Kidney epithelial cell (primary cell): ENCODE measurements at places on chromosomes 1 and 21. TPM values are rescaled to one million over a fixed set of nuclear protein-coding genes. Genes with fewer than 3 reads are reported as not detected.

The PRAMEF2 gene
- total RNA-seq: not detected in 2 replicates

The STXBP3 gene
- 30.3 and 48.2 TPM in 2 replicates for total RNA-seq

The PIGR gene
- not detected in 2 replicates for total RNA-seq

GRCh38 chr1:197806718-197807117, 31.4 kb upstream of the DENND1B start:
- no peak for DNase-seq

DNA sequence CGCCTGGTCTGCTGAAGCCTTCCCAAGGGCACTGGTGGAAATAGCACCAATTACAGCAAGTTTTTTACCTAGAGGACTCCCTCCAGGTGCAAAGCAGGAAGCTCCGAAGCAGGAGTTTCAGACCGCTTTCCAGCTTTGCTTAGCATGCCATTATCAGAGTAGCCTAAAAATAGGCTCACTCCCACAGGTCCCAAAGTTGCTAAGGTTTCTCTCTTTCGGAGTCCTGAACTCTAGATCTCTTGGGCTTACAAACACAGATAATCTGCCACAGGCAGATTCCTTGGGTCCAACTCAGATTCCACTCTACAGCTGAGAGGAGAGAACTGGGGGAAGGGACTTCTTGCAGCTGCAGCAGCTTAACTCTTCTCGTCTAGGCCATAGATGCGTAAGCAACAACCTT, 22.5 kb downstream of the ZMYND12 start:
- no peak for DNase-seq

DNA sequence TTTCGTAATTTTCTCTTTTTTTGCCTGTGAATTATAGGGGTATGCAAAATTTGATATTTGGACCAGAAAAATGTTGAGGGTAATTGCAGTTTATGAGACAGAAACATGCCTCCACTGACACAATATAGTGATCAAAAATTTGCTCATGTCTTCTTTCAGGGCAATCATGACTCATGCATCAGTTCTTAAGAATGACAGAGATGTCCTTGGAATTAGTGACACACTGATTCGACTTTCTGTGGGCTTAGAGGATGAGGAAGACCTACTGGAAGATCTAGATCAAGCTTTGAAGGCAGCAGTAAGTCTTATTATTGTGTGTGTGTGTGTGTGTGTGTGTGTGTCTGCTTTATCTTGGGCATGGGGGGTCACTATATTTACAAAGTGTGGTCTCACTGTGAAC, 27.5 kb downstream of the CTH start:
- DNase-seq: no peak

- no peak for DNase-seq
Observed at GRCh38 chr1:231558708-231559185, 30.3 kb downstream of the TSNAX start.

- DNase-seq: no peak
Observed at GRCh38 chr1:79422726-79423125, 416.2 kb upstream of the ADGRL4 start.

- DNase-seq: no peak
Observed at GRCh38 chr1:18526436-18527275, 45.9 kb downstream of the KLHDC7A start.

DNA sequence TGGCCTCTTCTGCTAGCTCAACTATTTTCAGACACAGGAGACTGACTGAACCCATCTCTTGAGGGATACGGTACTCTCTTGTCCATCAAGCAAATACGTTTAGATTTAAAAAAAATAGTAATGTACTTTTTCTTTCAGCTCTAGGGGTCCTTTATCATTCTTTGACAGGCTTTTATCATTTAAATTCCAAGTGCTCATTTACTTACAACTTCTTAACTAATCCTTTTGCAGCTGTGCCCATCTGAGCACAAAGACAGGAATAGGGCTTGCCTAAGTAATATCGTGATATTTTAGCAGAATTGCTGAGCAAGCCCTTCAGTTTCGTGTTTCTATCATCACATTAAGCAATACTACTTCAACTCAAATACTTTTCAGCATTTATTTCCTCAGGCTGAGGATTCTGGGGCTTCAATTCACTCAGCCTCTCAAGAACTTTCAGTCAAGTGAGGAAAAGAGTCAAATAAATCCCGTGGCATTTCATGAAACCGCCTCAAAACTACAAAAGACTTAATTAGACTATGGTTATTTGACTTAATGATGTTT, 317.6 kb downstream of the BACH1 start:
- DNase-seq: no peak

DNA sequence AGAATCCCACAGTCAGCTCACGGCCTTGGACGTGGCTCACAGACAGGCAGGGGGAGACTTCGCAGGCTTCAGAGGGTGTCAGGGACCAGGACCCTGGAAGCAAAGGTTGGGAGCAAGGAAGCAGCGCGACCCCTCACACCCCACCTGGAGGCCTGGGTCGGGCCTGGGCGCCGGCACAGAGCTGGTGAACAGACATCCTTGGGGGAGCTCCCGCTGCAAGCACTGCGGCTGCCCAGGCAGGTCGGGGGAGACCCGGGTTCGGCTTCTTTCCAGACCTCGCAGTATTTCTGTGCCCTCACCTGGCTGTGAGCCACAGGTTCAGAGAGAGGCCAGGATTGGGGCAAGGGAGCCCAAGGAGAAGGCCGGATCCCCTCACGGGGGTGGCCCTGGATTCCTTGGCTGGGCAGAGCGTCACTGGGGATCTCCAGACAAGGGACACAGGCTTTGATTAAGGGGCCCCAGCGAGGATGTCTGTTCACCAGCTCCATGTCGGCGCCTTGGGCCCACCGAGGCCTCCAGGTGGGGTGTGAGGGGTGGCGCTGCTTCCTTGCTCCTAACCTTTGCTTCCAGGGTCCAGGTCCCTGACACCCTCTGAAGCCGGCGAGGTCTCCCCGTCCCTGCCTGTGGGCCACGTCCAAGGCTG, 37.9 kb upstream of the TSPEAR start:
- DNase-seq: no peak
